ENCODE measurements at places on chromosomes 3 and 15. TPM values are rescaled to one million over a fixed set of nuclear protein-coding genes. Genes with fewer than 3 reads are reported as not detected.

Gene CACNA2D2
- total RNA-seq = 0.42 TPM

Gene ZNF80
- total RNA-seq = not detected

Gene ADAMTS7
- 3.4 TPM for total RNA-seq

Gene SEMA6D
- not detected for total RNA-seq

Gene RFX7
- 12.1 TPM for total RNA-seq

Gene CNTN6
- total RNA-seq = not detected

Gene EAF2
- 2.8 TPM for total RNA-seq

Gene MED12L
- 0.66 TPM for total RNA-seq

Gene FGF12
- 0.38 TPM for total RNA-seq

Gene NR2E3
- 0.18 TPM for total RNA-seq

Gene FETUB
- 0.12 TPM for total RNA-seq

Gene B3GNT5
- 21.0 TPM for total RNA-seq
